ENCODE measurements at places on chromosomes 2 and 18. TPM values are rescaled to one million over a fixed set of nuclear protein-coding genes. Genes with fewer than 3 reads are reported as not detected.

Gene PTPRM
- total RNA-seq, result 3.6 TPM

Gene TWIST2
- total RNA-seq, result not detected

- no peaks in the 10 kb centered on the region for H3K36me3 ChIP-seq
- H3K27me3 ChIP-seq, result no peaks in the 10 kb centered on the region
- no peak overlapping the region for H3K27ac ChIP-seq
These were observed 213.3 kb downstream of the SETBP1 start for GRCh38 chr18:44893966-44894365.

- no peak overlapping the region for H3K4me3 ChIP-seq
- H3K27me3 ChIP-seq, result no peaks in the 10 kb centered on the region
- no peak for DNase-seq
- peaks cover 34% of the 10 kb centered on the region for H3K4me1 ChIP-seq
- H3K27ac ChIP-seq, result no peak overlapping the region
These were observed 3.4 kb downstream of the HS6ST1 start for GRCh38 chr2:128315122-128315828.

- H3K27ac ChIP-seq, result no peak overlapping the region
- H3K4me3 ChIP-seq, result no peak overlapping the region
- H3K36me3 ChIP-seq, result no peaks in the 10 kb centered on the region
- H3K4me1 ChIP-seq, result peaks cover under 1% of the 10 kb centered on the region
These were observed 22.7 kb upstream of the ZCCHC2 start for GRCh38 chr18:62500174-62500573.

GRCh38 chr2:6443061-6443823, 422.5 kb downstream of the CMPK2 start:
- no peaks in the 10 kb centered on the region for H3K4me1 ChIP-seq
- DNase-seq, result no peak
- no peaks in the 10 kb centered on the region for H3K36me3 ChIP-seq
- H3K27me3 ChIP-seq, result no peaks in the 10 kb centered on the region
- no peak overlapping the region for H3K27ac ChIP-seq

- no peak for DNase-seq
- H3K4me1 ChIP-seq, result no peaks in the 10 kb centered on the region
- no peak overlapping the region for H3K4me3 ChIP-seq
- no peaks in the 10 kb centered on the region for H3K27me3 ChIP-seq
These were observed 243.5 kb upstream of the TMEFF2 start for GRCh38 chr2:192438239-192438638.

GRCh38 chr2:209472112-209472832, 48.4 kb downstream of the MAP2 start:
- H3K4me3 ChIP-seq, result no peak overlapping the region
- DNase-seq, result no peak
- no peaks in the 10 kb centered on the region for H3K27me3 ChIP-seq
- no peak overlapping the region for H3K27ac ChIP-seq
- H3K36me3 ChIP-seq, result no peaks in the 10 kb centered on the region

GRCh38 chr18:70659036-70659925, 370.4 kb downstream of the SOCS6 start:
- H3K4me1 ChIP-seq, result peaks cover 45% of the 10 kb centered on the region
- H3K27me3 ChIP-seq, result no peaks in the 10 kb centered on the region
- peak overlapping the region; percentile 63 for H3K4me3 ChIP-seq
- no peaks in the 10 kb centered on the region for H3K36me3 ChIP-seq
